Mesenteric fat pad (tissue), 1 donor: ENCODE measurements at places on chromosomes 2 and 18. TPM values are rescaled to one million over a fixed set of nuclear protein-coding genes. Genes with fewer than 3 reads are reported as not detected.
A peak's percentile ranks its signal among the peaks of the same experiment; 100 is the strongest.

DNA sequence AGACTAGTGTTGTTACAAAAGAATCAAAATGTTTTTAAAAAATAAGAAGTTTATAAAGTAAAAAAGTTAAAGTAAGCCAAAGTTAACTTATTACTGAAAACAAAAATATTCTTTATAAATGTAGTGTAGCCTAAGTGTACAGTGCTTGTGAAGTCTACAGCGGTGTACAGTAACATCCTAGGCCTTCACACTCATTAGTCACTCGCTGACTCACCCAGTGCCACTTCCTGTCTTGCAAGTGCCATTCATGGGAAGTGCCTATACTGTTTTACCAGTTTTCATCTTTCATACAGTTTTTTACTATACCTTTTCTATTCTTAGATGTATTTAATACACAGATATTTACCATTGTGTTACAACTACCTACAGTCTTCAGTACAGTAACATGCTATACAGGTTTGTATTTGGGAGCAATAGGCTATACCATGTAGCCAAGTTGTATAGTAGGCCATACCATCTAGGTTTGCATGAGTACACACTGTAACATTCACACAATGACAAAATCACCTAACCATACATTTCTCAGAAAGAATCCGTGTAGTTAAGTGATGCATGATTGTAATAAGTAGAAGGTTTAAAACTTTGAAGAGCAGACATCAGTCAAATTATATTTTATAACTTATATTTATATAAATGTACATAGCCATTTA, 13.4 kb downstream of the SERPINB7 start:
- no peak for DNase-seq

GRCh38 chr2:39247512-39248043, 3.8 kb upstream of the CDKL4 start:
- DNase-seq: no peak

- no peak for DNase-seq
These were observed 291.5 kb downstream of the PTH2R start for GRCh38 chr2:208698114-208698513.

- no peak for DNase-seq
These were observed 203.0 kb downstream of the CTIF start for GRCh38 chr18:48741866-48742265.

GRCh38 chr2:196331143-196331542, 159.8 kb upstream of the STK17B start:
- no peak for DNase-seq

DNA sequence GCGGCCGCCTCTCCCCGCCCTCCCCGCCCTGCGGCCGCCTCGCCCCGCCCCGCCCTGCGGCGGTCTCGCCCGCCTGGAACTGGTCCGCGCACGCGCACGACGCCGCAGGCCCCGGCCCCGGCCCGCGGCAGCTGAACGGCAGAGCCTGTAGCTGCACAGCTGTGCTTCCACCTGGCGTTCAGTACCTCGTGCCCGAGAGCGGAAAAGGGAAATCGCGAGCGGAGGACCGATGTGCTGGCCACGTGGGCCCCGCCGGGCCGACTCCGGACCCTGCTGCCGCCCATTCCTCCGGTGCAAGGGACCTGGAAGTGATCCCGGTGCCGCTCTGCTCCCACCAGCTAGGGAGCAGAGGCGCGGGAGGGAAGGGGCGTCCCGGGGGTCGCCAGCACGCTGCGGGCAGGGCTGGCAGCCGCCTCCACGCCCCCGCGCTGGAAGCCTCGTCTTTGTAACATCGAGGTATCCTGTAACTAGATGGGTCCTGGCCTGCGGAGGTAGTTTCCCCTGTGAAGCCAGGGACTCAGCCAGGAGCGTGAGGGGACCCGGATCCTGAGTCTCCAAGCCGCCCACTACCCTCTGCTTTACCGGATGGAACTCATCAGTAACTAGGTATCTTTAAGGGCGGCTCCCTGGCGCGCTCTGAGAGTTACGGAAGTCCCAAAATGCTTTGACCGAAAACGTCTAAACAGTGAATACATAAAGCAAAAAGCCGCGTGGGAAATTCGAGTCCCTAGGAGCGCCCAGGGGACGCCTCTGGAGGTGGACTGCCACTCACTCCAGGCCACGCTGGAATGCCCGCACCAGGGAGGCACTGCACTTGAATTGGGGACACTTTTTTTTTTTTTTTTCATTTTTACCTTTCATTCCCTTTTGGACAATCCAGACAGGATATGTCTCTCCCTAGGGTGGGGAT, 704 bp upstream of the ODC1 start:
- peak; percentile 97 for DNase-seq

DNA sequence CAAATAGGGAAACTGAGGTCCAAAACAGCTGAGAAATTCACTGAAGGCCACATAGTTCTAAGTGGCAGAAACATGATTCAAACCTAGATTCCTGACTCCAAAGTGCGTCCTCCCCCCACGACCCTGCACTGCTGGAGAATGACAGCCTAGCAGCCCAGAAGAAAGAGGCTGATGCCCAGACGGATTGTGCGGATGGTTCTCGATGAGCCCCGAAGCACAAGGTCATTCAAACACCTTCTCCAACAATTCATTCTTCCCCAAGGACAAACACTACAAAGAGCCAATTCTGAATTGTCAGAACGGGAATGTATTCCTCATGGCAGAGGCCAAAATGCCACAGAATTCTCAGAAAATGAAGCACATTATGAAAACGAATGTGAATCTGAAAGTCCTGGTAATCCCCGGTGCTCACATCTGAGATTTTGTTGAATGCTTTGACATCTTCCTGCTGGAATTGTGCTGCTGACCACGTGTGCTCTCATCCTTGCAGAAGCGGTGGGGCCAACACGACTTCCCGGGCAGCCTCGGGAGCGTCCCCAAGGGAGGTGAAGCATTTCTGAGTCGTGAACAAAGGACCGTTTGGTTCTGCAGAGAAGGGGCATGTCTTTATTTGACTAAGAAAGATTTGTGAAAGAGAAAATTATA, 337.0 kb downstream of the EIPR1 start:
- DNase-seq: peak; percentile 71

GRCh38 chr2:221371347-221371746, 200.8 kb downstream of the EPHA4 start:
- no peak for DNase-seq

DNA sequence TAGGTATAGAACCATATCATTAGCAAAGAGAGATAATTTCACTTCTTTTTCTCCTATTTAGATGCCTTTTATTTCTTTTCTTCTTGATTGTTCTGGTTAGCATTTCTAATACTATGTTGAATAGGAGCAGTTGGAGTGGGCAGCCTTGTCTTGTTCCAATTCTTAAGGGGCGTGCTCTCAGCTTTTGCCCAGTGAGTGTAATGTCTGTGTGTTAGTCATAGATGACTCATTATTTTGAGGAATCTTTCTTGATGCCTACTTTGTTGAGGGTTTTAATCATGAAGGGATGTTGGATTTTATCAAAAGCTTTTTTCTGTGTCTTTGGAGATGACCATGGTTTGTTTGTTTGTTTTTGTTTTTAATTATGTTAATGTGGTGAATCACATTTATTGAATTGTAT, 1453.1 kb upstream of the SLC39A10 start:
- no peak for DNase-seq

GRCh38 chr2:42085706-42086487, 38.1 kb downstream of the PKDCC start:
- DNase-seq: no peak

DNA sequence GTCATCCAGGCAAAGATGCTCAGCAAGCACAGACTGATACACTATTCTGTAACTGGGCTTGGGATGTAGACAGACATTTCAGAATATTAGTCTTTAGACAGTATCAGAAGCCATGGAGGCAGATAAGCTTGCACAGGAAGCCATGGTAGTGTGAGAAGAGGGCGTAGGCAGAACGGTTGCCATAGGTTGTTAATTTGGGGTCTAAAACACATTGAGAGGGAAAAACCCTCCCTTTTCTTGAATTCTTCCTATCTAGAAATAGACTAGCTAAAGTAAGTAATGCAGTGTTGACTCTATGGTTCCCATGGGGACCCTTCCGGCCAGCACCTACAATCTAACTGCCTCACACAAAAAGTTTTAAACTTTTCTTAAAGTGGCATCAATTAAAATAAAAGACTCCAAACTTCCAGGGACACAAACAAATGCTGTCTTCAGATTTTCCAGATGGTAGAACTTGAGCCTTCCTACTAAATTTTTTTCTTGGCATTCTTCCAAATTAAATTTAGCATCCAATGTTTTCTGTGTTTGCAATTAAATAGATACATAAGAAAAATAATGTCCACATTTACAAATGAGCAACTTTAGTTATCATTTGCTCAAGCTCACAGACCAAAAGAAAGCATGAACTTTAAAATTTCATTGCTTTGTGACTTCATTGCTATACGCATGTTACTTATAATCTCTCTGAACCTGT, 1.9 kb downstream of the PRKRA start:
- no peak for DNase-seq

DNA sequence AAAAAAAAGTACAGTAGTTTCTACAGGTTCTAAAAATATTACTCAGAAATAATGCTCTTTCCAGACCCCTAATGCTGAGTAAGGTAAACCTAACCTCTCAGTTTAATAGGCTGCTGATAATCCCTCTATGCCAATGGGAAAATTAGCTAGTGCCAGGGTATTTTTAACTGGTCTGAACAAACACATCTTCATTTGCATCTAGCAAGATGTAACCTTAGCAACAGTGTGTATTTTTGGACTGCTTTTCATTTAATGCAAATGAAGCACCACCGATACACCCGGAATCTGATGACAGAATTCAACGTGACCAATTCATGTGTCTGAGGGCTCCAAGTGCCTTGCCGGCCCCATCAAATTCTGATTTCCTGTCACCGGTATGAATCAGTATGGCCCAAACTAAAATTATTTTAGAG, 47.4 kb upstream of the CYRIA start:
- DNase-seq: no peak

DNA sequence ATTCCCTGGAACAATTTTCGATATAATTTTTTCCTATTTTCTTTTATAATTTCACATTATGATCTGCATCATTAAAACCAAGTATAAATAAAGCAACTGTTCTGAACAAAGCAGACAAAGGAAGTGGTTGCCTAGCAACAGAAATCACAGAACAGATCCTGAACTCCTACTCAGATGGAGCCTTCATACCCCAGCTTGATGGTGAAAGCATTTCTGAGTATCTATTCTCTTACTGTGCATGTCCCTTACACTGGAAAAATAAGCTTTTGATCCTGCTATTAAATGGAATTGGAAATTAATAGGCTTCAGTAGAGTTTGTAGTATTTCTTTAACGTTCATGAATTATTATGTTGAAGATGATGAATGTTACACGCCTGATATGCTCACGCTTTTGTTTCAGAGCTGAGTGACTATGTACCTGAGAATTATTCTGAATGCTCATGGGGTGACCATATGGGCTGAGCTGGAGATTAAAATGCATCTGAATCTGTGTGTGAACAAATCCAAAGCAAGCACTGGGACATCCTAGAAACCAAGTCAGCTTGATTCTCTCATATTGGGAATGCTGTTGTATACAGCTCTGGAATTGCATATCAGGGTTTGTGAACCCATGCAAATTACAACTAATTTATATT, 254.0 kb downstream of the KCNJ3 start:
- DNase-seq: no peak

DNA sequence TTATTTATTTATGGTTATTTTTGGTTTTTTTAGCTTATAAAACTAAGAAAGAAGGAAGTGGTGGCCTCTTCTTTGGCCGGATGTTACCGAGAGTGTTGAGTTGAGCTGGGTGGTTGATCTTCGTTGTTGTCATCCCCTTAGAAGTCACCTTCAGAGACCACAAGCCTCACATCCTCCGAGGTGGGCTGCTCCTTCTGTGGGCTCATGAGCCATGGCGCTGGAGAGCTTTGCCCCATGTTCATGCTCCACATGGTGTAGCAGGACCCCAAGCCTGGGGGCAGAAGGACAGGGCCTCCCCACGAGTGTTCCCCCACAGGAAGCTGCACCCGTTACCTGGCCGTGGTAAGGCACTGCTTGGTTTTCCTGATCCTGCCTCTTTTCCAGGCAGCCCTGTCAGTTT, 23.4 kb downstream of the SNTG2 start:
- no peak for DNase-seq

DNA sequence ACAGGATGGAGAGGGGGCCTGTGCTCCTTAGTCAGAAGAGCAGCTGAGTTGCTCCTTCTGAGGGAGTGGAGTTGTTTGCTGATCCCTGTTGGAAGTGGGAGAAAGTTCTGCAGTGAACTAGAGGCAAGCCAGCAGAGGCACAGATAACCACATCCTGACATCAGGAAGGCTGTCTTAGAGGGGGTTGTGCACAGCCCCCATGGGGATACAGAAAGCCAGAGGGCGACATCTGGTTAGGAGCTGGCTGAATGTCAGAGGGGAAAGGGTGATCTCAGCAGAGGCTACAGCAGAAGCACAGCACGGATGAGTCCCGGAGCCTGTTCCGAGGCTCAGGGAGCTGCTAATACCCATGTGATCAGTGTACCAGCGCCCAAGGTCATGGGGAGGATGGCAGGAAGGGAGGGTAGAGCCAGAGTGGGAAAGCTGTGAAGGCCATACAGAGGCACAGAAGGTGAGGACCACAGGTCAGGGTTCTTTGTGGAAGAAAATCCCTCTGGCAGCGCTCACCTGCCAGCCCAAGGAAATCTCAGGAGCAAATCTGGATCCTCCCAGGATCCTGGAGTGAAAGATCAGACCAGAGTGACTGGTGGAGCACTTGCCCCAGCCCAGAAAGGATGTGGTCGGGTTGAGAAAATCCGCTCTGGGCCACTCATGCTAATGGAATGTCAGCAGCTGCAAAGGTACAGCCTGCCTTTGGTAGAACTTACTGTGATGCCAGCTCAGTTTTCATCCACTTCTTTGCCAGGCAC, 111.8 kb downstream of the STPG4 start:
- DNase-seq: no peak

The EFR3B gene
- 2.0 TPM for total RNA-seq

The DOK6 gene
- 1.6 TPM for total RNA-seq

The ALPP gene
- not detected for total RNA-seq

The HOXD11 gene
- total RNA-seq: 1.2 TPM

The YWHAQ gene
- total RNA-seq: 183 TPM

The VAMP5 gene
- total RNA-seq: 70.3 TPM

The SCYGR4 gene
- total RNA-seq: not detected

The BCL2 gene
- 58.7 TPM for total RNA-seq

The GCG gene
- total RNA-seq: not detected

The SPATA3 gene
- total RNA-seq: not detected

The SNED1 gene
- 58.0 TPM for total RNA-seq

The LYPD6 gene
- total RNA-seq: not detected
